Smooth muscle cell of the umbilical artery (primary cell): ENCODE measurements at places on chromosomes 12 and 14. TPM values are rescaled to one million over a fixed set of nuclear protein-coding genes. Genes with fewer than 3 reads are reported as not detected.

Gene CLEC1B
- total RNA-seq, result not detected in 2 replicates

Gene SERPINA9
- total RNA-seq, result not detected in 2 replicates

Gene GZMH
- total RNA-seq, result not detected in 2 replicates

Gene FUT8
- 61.2 and 109 TPM in 2 replicates for total RNA-seq

Gene NUDT14
- total RNA-seq, result 9.0 and 19.6 TPM in 2 replicates

Gene FOXN4
- total RNA-seq, result not detected in 2 replicates

Gene PHLDA1
- 63.5 and 198 TPM in 2 replicates for total RNA-seq

Gene RILPL2
- total RNA-seq, result 2.1 and 2.2 TPM in 2 replicates

Gene MAP3K9
- total RNA-seq, result 0.59 and 1.4 TPM in 2 replicates

Gene TBC1D30
- 0.30 and 0.42 TPM in 2 replicates for total RNA-seq

Gene LBHD2
- total RNA-seq, result not detected in 2 replicates

Gene HECTD4
- 33.3 and 36.0 TPM in 2 replicates for total RNA-seq

Gene LHX5
- total RNA-seq, result not detected in 2 replicates

Gene PRH2
- 0.28 TPM in 1 of 2 replicates, not detected in the other for total RNA-seq

Gene MYBPC1
- total RNA-seq, result not detected in 2 replicates

Gene C1QL4
- 0.14 TPM in 1 of 2 replicates, not detected in the other for total RNA-seq

Gene A2M
- total RNA-seq, result under 0.01 TPM in 1 of 2 replicates, not detected in the other

Gene DIO2
- 0.09 and 0.59 TPM in 2 replicates for total RNA-seq

Gene TEX52
- not detected in 2 replicates for total RNA-seq

Gene VAMP1
- 5.3 and 7.4 TPM in 2 replicates for total RNA-seq

Gene OR11H6
- total RNA-seq, result not detected in 2 replicates

Gene KRT73
- not detected in 2 replicates for total RNA-seq

Gene AEBP2
- total RNA-seq, result 33.2 and 35.0 TPM in 2 replicates

Gene INHBC
- not detected in 2 replicates for total RNA-seq

Gene COX6A1
- 267 and 524 TPM in 2 replicates for total RNA-seq

Gene PTPRO
- total RNA-seq, result 0.28 and 0.30 TPM in 2 replicates

Gene TCP11L2
- 21.7 and 39.8 TPM in 2 replicates for total RNA-seq
